Suppressor macrophage treated with lipopolysaccharide for 1 hour (primary cell): ENCODE measurements at places on chromosomes 1 and 21.

GRCh38 chr1:78758506-78758905, 108.9 kb downstream of the IFI44 start:
- no peak for DNase-seq

DNA sequence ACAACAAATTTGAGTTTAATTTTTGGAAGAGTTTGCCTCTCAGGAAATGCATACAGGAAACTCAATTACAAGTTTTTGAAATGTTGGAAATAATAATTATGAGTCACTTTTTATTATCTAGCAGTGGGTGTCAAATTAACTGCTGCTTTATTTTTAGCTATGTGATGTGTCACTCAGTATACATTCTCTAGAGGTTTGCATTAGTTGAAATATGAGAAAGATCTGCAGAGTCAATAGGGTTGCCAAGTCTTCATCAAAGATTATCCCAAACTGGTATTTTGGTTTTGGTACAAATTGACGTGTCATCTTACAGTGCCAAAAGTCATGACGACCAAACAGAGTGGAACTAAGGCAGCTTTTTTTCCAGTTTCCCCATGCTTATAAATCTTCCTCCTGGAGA, 54.3 kb upstream of the DIPK1A start:
- DNase-seq: no peak

DNA sequence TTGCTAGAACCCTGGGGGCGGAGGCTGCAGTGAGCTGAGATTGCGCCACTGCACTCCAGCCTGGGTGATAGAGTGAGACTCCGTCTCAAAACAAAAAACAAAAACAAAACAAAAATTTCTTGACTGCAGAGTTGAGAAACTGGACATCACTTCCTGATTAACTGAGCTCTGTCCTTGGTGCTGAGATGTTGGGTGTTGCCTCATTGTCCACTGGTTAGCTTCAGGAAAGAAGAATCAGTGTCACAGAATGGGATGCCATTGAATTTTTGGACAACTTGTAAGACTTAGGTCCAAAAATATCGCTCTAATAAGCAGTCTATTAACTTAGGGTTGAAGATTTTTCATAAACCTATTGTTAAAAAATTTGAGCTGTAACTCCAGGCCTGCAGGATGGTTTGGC, 23.8 kb upstream of the KCNA10 start:
- DNase-seq: peak; percentile 86

- peak; percentile 81 for DNase-seq
These were observed 35.4 kb downstream of the WNT2B start for GRCh38 chr1:112544011-112544688.

GRCh38 chr1:165235155-165235776, 121.2 kb downstream of the LMX1A start:
- DNase-seq: no peak

DNA sequence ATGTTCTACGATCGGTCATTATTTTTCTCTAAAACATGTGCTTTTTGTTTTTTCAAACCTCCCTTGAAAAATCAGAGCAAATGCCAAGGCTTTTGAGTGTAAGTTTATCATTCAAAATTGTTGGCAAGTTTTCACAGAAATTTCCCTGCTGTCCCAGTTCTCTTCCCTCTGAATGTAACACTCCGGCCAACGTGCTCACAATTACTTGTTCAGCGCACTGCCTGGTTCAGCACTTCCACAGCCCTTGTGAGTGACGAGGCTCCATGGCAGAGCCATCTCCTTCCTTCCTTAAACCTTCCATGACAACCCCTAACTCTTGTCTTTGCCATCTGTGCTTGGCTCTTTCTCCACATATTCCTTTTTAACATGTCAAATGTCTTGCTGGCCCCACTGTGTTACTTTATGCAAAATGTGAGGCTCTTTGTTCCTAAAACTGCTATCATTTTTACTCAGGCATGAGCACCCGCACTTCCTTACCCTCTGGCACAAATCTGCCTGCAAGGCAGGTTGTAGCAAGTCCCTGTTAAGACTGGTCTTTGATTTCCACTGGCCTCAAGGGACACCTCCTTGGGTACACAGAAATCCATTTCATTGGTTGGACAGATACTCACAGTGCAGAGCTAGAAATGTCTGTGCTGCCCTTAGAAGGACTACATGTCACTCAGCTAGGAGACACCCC, 142.8 kb downstream of the HUNK start:
- DNase-seq: no peak

GRCh38 chr21:41086569-41086968, 81.4 kb upstream of the BACE2 start:
- no peak for DNase-seq

GRCh38 chr1:55555956-55556725, 341.0 kb upstream of the USP24 start:
- DNase-seq: no peak

GRCh38 chr1:22171951-22172715, 29.2 kb upstream of the WNT4 start:
- no peak for DNase-seq

- DNase-seq: no peak
These were observed 163.1 kb upstream of the NRIP1 start for GRCh38 chr21:15227919-15228318.
